Stimulated activated CD4-positive, alpha-beta T cell treated with anti-CD3 and anti-CD28 coated beads, TNF-alpha, amount 100 ng/mL, for 24 hours (primary cell): ENCODE measurements at places on chromosomes 6 and 20.

DNA sequence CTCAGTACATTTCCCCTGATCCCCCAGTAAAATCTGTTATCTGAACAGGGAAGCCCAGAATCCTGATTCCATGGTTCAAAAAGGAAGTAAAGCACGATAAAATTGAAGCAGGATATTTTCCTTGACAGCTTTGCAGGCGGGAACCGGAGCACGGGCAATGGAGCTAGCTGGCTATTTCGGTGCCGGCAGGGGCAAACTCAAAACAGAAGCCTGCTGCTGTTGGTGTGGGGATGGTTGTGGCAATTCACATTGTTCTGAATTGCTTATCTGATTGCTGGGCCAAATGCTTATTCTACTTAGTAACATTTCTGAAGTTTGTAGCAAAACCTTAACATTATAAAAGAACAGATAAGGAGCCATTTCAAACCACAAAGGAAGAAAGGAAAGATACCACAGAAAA, 172.4 kb downstream of the MMS22L start:
- no peak for DNase-seq

DNA sequence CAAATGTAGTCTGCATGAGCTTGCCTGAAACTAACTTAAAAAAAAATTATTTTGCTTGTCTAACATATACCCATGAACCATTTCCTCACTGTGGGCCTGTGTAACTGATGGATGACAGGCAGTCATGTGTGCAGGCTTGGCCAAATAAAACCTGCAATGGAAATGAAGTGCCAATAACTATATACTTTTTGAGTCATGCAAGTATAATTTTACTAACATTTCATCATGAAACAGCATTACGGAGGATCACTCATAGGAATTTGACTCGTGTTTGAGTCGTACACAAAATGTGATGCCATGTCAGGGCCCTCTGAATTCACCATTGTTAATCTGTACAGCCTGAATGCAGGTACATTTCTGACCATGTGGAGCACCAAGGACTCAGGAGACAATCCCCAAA, 46.6 kb downstream of the HDDC2 start:
- no peak for DNase-seq

DNA sequence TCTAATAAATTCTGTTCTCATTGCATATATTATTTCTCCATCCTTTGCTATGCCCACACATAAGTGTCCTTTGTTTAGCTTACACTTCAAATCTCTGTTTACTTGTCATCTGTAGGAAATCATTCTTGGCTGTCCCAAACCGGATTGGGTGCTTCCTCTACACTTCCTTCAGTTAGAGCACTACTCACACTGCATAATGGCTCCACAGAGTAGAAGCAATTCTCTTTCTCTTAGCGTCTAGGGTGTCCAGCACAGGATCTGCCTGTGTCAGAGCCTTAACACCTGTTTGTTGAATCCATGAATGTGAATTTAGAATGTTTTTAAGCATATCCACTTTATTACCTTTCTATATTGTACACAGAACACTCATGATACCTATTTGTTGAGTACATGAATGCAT, 87.0 kb upstream of the BMP2 start:
- DNase-seq: no peak

DNA sequence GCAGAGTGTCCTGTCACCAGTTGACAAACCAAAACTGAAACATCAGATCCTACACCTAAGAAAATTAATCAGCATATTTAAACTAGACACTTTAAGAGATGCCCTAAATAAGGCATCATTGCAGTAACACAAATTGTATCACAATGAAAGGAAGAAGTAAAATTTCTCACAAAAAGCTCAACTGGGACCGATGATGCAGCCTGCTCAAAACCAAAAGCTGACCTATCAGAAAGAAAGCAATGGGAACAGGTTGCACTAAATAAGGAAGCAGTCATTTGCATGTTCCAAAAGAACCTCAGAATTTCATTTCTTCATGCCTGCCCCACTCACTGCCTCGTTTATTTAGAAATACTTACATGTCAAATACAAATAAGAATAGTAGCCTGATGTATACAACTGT, 12.1 kb downstream of the HIVEP2 start:
- no peak for DNase-seq

- no peak for DNase-seq
These were observed 59.9 kb downstream of the REV3L start for GRCh38 chr6:111423055-111423633.

- no peak for DNase-seq
These were observed 82.6 kb downstream of the CDC5L start for GRCh38 chr6:44470115-44470464.

DNA sequence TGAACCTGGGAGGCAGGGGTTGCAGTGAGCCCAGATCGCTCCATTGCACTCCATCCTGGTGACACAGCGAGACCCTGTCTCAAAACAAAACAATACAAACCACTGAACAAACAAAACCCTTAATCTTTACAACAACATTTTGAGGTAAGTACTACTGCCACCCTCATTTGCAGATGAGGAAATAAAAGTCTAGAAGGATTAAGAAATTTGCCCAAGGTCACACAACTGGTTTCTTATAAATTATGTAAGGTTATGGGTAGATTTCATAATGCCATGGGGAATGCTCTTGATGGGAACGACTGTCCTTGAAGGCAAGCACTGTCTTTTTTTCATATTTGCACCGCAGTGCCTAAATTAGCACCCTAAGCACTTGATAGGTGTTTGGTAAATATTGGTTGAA, 13.8 kb upstream of the B4GALT5 start:
- no peak for DNase-seq

DNA sequence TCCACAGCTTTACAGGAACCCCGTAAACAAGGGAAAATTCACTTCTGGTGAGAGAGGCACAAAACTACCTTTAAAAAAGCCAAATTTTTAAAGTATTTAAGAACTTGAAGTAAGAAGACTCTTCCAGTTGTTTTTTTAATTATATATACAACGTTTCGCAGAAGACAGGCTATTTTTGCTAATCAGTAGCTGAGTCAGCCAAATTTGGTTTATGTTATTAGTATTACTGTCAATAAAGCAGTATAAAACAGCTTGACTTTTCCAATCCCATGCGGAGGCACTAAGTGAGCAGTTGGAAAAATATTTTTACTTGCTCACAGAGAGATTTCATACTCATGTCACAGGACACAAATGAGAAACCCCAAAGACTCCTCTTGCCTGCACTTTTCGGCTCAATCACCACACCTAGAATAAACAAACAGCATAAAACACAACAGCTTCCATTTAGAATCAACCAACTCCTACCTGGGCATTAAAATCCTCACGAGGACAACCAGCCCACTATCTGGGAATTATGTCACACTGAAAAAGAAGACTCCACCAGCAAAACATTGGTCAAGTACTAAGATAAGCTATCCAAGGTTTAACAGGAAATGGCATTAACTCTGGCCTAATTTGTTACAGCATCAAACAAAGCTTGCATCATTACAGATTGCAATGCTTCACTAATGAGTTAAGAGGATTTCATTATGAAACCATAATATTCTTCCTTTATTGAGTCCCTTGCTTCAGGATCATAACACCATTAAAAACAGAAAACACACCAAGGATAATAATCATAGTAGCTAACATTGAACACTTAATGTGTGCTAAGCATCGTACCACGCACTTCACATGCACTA, 26.3 kb downstream of the ELOVL5 start:
- no peak for DNase-seq

DNA sequence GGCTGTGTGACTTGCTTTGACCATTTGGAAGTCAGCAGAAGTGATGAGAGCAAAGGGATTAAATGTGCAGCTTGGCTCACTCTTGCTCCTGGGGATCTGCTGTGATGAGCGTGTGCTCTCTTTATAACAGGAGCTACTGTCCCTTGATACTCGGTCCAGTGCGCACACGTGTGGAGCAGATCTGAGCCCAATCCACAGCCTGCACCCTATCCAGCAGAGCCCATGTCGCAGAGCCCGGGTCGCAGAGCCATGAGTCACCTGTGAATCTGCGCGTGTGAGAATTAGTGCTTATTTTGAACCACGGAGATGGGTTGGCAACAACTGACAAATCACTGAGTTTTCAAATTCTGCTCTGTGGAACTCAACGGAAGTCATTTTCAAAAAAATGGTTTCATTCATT, 291.0 kb upstream of the SULF2 start:
- no peak for DNase-seq

GRCh38 chr6:10676403-10676802, 18.0 kb downstream of the C6orf52 start:
- no peak for DNase-seq

DNA sequence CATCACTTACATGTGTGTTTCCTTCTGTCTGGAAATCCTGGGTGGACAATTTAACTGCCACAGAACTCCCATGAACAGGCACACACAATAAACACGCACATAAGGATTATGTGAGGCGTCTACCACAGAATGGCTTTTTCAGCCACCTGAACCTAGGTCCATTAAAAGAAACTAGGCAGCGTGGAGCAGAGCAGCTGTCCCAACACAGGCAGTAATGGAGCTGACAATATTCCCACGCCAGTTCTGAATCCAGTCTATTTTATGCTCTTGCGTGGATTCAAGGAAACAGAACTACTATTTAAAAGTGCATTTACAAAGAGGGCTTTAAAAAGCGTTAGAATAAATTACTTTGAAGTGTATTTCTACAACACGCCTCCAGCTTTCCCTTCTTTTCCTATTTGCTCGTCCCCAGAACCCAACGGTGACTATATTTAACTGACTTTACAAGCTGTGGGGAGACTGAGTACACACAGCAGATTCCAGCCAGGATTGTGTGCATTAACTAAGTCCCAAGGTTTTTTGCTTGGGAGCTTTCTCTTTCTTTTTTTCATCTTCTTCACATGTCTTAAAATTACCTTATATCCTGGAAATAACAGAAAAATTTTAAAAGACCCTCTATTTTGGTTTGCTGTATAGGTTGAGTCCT, 95.9 kb downstream of the GMDS start:
- DNase-seq: no peak

GRCh38 chr6:74840953-74841352, 364.9 kb downstream of the COL12A1 start:
- DNase-seq: no peak

GRCh38 chr6:124723671-124724070, 238.6 kb upstream of the RNF217 start:
- no peak for DNase-seq

GRCh38 chr20:11018668-11019170, 344.9 kb upstream of the JAG1 start:
- DNase-seq: no peak

DNA sequence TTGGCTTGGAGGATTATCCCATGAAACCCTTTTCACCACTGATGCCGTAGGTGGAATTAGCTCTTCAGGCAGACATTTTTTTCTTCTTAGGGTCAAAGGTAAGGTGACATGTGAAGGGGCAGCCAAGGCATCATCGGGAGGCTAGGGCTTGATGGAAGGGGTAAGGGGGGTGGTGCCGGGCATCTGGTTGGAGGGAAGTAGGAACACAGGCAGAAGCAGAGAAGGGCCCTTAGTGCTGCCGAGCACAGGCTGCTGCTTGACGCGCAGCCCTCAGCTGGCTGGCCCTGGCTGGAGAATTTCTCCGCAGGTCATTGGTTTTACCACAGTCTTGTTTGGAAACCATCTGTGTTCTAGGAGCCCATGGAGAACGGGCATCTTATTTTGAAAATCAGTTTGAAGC, 54.7 kb downstream of the TRAF3IP2 start:
- DNase-seq: no peak

DNA sequence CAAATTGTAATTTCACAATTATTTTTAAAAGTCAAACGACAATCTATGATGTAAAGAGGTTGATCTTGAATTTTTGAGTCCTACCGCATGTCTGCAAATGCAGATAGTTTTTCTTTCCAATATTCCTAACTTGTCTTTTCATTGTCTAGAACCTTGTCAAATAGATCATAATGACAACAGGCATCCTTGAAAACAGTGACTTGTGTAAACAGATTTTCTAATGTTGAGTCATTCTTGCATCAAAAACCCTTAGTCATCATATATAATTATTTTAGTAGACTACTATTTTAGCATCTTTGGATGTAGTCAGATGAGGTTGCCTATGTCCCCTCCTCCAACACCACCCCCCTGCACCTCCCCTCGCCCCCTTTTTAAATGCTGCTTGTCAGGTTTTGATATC, 43.8 kb downstream of the BMP6 start:
- DNase-seq: no peak

GRCh38 chr6:125598422-125598821, 151.0 kb upstream of the HEY2 start:
- no peak for DNase-seq

GRCh38 chr20:41509316-41510200, 108.6 kb downstream of the CHD6 start:
- no peak for DNase-seq

GRCh38 chr20:43431134-43431519, 26.6 kb upstream of the SRSF6 start:
- DNase-seq: no peak

- DNase-seq: no peak
These were observed 4.2 kb downstream of the RAMACL start for GRCh38 chr6:166582258-166582657.

DNA sequence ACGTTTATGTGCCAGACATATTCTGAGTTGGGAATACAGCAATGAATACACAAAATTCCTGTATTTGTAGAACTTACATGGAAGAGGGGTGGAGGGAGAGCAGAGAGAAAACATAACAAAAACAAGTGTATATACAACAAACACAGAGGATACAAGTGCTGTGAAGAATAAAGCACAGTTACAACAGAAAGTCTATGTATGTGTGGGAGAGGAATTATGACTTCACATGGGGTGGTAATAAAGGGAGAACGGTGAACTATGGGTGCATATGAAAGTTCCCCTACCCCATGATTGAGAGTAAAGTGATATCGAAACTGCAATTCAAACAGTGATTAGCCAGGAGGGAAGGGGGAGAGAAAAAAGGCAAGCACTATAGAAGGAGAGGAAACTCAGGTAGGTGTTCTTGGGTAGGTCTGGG, 24.6 kb downstream of the HBS1L start:
- no peak for DNase-seq

GRCh38 chr6:113540466-113540865, 316.7 kb upstream of the MARCKS start:
- no peak for DNase-seq
